ENCODE measurements at places on chromosomes 4 and X.

GRCh38 chrX:10615931-10616774 lies 4.2 kb downstream of the MID1 start:
- DNase-seq = no peak

GRCh38 chr4:41307638-41308037 lies 50.9 kb downstream of the UCHL1 start:
- DNase-seq = no peak

GRCh38 chrX:24676403-24677024 lies 17.2 kb upstream of the POLA1 start:
- DNase-seq = no peak

GRCh38 chrX:130628516-130628915 lies 226.7 kb downstream of the RBMX2 start:
- no peak for DNase-seq

GRCh38 chr4:140809676-140810075 lies 53.5 kb upstream of the TBC1D9 start:
- DNase-seq = no peak

DNA sequence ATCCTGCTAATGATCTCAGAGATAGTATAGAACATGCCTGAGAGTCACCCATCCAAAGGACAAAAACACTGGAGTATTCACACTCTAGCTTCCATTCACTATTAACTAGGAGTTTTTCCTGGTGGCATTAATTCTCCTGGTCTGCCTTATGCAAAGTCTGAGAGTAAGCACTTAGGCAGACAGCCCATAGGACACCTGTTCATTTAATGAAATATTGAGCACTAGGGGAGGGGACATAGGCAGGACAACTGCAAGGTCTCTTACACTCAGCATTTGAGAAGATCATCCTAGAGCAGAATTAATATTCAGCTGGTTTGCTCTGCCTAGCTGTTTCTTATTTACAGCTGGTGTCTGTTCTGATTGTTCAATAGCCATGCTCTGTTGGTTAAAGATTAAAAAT lies 508.5 kb downstream of the CENPC start:
- DNase-seq = no peak

- no peak for DNase-seq
Observed at GRCh38 chr4:43271946-43272345, 379.4 kb downstream of the GRXCR1 start.

GRCh38 chr4:8821151-8821950 lies 50.3 kb downstream of the HMX1 start:
- DNase-seq = peak; percentile 39

DNA sequence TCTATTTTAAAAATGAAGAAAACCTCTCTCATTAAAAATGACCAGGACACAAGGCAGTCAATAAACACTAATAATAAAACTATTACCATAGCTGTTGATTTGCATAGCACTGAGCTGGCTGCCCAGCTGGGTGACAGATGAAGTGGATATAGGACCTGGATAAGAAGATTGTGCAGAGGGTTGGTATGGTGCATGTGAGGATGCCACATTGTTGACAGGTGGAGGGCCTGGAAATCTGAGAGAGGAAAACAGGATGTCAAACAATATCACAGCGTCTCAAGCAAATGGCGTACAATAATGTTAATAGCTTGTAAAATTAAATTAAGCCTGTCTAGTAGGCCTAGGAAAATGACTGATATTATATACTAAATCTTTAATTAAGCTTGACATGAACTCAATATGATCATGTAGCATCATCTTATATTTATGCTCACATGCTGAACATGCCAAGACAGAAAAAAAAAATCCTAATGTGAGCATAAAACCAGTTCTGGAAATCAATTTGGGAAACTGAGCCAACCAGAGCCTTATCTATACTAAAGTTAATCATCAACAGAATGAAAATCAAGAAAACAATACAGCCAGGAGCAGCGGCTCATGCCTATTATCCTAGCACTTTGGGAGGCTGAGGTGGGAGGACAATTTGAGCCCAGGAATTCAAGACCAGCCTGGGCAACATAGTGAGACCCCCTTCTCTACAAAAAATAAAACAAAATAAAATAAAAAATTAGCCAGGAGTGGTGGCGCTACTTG lies 18.6 kb downstream of the SEC24D start:
- no peak for DNase-seq

DNA sequence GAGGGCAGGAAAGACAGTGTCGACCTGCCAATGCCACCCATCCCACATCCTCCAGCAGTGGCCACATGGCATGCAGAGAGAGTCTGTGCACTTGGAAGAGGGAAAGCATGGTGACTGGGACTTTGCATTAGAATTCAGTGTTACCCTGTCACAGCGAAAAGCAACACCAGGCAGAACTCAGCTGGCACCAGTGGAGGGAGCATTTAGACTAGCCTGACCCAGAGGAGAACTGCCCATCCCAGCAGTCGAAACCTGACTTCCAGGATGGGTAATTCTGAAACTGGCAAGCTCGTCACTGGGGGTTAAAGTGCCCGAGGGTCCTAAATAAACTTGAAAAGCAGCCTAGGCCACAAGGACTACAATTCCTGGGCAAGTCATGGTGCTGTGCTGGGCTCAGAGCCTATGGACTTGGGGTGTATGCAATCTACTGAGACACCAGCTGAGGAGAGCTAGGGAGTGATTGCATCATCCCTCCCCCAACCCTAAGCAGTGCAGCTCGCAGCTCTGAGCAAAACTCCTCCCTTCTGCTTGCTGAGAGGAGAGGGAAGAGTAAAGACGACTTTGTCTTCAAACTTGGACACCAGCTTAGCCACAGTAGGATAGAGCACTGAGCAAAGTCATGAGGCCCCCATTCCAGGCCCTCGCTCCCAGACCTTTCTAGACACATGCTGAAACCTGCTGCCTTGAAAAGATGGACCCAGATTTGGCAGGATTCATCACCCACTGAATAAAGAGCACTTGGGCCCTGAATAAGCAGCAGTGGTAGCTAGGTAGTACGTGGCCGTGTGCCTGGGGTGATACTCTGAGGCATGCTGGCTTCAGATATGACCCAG lies 68.8 kb downstream of the DDX60L start:
- no peak for DNase-seq

GRCh38 chrX:148763896-148764295 lies 263.5 kb downstream of the AFF2 start:
- no peak for DNase-seq

- no peak for DNase-seq
Observed at GRCh38 chr4:110480031-110480549, 4.1 kb downstream of the ENPEP start.

- no peak for DNase-seq
Observed at GRCh38 chrX:15202454-15203177, 67.3 kb downstream of the ASB9 start.

- DNase-seq = no peak
Observed at GRCh38 chr4:95544113-95545103, 4.4 kb downstream of the UNC5C start.

- no peak for DNase-seq
Observed at GRCh38 chr4:185092535-185093197, 50.4 kb upstream of the SLC25A4 start.

GRCh38 chr4:179624768-179625181 lies 2182.5 kb upstream of the AGA start:
- no peak for DNase-seq

- DNase-seq = no peak
Observed at GRCh38 chrX:8147226-8147625, 23.8 kb downstream of the VCX2 start.

DNA sequence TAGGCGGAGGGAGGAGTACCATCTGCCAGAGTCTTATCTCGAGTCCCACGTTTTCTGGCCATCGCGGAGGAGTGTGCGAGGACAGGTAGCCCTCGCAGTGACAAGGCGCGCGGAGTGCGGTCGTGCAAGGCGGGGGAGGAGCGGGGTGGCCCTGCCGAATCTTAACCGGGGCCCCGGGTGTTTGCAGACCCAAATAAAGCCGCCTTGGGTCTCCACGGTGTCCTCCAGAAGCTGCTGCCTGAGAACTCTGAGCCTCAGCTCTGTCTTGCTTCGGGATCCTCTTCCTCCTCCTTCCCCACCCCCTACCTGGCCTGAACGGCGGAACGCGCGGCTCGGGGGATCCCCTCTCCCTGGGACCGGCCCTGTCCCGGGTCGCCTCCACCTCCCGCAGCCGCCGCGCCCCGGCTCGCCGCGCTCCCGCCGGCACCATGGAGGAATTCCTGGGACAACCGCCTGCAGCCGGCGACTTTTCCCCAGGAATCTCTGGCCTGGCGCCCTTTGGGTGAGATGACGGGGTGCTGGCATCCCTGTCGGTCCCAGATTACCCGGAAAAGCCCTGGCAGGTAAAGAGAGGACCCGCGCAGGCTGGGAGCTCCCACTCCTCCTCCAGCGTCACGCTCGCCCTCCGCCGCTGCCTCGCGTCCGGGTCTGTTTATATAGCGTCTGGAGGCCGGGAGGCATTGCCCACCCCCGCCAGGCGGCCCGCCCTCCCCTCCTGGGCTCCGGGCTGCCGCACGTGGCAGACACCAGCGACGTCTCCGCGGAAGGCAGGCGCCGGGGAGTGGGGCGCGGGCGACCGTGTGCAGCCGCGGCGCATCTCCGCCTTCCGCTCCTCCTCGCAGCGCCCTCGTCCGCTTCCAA lies at the start of gene GALNTL6:
GALNTL6 (plus strand) TSS at position 740 of the 861 bp plus-strand sequence.
- no peak for DNase-seq

DNA sequence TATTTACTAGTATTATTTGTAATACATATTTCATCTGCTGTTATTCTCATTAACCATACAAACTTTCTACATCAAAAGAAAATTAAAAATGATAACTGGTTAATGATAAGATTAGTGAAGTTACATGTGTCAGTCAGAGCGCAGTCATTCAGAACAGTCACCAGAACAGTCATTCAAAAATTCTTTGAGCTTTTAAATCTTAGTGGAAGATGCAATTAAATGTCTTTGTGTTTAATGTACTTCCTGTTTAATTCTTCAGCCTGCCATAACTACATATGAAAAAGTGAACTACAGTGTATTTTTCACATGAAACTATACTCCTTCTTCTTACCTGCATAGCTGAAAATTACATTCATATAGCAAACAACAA lies 179.7 kb upstream of the NDST4 start:
- DNase-seq = no peak

DNA sequence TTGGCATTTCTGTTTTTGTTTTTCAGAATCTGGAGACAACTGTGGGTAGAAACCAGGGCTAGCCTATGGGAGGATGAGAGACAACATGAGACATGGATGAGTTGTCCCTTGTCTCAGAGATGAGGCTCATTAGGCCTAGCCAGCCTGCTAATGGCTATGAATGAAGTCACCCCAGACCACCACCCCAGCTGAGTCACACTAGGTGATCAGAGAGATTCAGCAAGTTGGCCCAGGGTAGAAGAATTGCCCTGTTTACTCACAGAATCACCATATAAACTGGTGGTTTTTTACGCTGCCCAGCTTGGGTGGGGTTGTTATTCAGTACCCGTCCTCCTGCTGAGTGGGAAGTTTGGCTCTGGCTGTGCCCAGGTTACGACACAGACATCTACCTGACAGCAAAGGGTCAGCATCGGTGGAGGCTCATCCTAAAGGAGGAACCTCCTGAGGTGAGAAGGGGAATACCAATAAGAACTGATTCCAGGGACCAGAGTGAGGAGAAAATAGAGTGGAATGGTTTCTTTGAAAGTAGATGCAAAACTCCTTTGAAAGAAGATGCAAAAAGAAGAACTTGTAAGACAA lies 17.2 kb upstream of the ARSJ start:
- DNase-seq = no peak

- DNase-seq = no peak
Observed at GRCh38 chr4:154738426-154738825, 5.4 kb upstream of the LRAT start.

DNA sequence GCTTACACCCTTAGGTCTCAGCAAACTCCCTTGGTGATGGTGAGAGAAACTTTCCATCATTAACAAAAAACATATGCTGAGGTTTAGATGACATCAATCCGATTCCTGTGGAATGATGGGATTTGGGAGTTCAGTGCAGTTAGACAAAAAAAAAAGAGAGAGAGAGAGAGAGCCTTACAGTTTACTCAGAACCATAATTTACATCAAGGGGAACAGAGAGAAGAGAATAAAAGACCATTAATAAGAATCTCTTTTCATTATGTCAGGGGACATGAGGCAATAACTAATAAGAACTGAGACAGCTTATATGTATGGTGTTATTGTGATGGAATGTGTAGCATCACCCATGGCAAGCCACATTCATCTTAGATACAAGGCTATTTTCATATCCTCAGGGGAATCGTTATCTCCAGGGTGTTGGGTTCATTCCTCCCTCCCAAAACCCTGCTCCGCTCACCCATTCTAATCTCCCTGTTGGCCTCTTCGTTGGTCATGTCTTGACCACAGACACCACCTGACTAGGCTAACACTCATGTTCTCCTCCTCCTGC lies 175.7 kb upstream of the MXRA5 start:
- DNase-seq = no peak

DNA sequence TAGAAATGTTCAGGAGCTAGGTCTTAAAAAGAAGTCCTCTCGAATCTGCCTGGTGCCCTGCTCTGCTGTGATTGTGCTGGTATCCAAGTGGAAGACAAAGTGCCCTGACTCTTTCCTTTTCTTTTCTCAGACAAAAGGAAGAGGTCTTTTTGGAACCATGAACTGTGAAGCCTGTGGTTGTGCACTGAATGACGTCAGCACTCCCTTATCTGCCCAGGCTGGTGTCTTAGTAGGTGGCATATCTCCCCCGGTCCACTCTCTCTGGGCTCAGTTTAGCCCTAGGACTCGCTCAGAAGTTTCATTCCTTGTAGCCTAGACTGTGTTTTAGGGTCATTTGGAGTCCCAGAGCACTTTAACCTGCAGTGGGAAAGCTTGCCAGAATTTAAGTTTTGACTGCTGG lies 400.3 kb upstream of the CT83 start:
- no peak for DNase-seq

GRCh38 chr4:17323554-17324385 lies 188.1 kb downstream of the QDPR start:
- DNase-seq = no peak

DNA sequence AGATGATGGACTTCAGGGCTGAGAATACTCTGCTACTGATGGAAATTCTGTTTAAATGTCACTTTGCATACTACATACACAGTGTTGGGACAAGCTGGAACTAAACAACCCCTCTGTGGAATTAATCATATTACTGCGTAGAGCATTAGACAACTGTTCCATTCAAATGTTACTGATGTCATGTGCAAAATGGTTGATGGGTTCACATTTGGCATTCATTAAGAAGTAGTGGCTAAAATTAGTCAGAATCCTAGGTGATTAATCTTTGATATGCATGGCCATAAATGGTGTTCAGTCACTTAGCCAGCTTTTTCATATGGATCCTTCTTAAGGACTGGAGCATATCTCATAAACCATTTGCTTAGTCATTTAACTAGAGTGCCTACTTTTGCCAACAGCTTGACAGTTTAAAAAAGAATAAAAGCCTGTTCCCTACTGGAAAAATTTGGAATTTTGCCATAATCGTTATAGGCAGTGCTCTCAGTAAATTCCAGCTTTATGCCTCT lies 105.2 kb downstream of the RNF150 start:
- no peak for DNase-seq

GRCh38 chr4:40441430-40441829 lies 106.3 kb downstream of the CHRNA9 start:
- DNase-seq = no peak

GRCh38 chr4:145315811-145316225 lies 135.4 kb upstream of the OTUD4 start:
- DNase-seq = no peak
